ENCODE measurements at places on chromosomes 5 and 9.
A peak's percentile ranks its signal among the peaks of the same experiment; 100 is the strongest.

DNA sequence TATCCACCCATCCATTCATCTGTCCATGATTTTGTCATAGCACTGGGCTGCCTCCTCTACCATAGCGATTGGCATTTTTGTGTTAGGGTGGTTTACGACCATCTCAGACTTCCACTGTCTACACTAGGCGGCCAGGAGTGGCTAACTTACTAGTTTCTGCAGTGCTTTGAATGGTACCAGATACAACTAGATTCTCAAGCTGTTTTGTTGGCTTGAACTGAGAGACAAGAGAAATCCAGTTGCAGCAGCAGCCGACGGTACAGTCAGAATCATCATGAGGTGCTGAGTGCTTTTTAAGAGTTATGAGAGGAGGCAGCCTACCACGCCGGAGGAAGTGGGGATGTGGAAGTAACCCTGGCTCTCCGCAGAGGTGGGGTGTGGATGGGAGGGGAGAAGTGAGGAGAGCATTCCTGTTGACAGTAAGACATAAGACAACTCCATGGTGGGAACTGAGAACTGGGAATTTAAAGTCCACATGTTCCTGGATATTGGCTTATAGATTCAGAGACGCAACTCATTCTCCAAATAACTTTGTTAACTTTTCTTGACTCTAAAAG, 27.9 kb downstream of the COL5A1 start:
- no peak for DNase-seq

DNA sequence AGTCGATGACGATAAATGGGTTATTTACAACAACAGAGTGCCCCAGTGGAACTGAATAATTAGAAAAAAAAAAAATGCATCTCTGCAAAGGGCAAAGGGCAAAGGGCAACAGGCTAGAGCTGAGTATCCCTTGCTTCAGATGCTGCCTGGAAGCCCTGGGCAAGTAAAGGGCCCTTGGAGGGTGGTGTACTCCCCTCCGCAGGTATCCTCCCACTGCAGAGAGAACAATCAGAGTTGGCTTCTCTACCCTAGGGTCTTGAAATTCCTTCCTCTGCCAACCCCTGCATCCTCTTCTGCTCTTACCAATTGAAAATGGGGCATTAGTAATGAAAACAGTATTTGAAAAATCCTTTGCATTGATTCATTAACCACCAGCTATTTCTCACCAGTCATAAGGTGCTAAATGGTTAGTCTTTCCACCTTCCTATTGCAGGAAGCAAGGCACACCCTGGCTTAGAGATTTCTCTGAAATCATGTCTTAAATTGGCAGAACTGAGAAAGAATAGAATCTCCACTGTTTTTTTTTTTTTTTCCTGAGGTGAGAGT, 122.6 kb downstream of the SEMA6A start:
- DNase-seq, result no peak

GRCh38 chr9:27189426-27189825, 80.4 kb downstream of the TEK start:
- no peak for DNase-seq

- peak; percentile 46 for DNase-seq
Observed at GRCh38 chr5:13569090-13569715, 375.3 kb downstream of the DNAH5 start.

GRCh38 chr9:132142924-132143323, 18.9 kb upstream of the NTNG2 start:
- no peak for DNase-seq

- peak; percentile 75 for DNase-seq
Observed at GRCh38 chr9:112174222-112174964, 704 bp downstream of the SUSD1 start.

GRCh38 chr9:127644943-127645342, 32.9 kb downstream of the STXBP1 start:
- DNase-seq, result peak; percentile 82

GRCh38 chr5:180135128-180135955, 63.8 kb upstream of the RNF130 start:
- DNase-seq, result no peak

DNA sequence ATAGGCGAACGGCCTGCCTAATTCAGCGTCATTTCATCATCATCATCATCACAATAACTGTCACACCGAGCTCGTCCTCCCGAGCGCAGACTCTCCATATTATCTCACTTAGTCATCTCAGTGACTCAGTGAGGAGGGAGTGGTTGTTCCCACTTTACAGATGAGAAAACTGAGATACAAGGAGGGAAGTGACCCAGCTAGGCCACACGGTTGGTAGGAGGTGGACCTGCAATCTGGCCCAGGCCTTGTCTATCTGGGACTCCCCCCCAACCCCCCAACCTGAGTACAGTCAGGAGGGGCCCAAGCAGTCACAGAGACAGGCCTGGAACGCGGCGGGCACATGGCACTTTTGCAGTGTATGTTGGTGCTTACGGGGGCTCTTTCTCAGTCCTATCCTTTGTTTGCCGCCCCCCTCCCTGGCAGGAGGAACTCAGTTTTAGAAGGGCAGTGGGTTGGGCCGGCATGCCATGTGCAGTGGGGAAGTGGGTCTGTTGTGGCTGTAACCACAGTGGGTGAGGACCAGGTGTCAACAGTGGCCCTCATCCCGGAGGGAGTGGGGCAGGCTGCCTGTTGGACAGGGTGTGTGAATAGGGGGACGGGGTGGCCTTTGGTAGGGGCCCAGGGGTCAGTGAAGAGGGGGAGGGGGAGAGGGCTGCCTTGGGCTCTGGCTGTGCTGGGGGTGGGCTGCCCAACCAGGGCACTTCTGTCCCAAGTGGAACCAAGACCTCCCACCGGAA, 1.7 kb upstream of the RXRA start:
- DNase-seq, result no peak

DNA sequence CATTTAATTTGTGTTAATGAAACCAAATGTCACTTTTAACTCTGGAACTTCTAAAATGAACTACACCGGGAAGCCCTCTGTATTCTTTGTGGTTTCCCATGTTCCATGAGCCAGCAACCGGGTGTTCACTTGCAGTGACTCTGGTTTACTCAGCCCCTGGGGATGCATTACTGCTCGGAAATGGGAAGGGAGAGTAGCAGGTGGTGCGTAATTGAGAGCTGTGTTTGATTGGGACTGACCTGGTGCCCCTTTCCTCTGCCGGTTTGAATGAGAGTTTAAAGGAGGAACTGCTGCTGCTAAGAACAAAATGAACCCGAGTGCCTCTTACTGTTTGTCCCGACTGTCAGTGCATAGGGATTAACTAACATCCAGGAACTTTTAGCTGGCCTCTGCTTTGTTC, 100.1 kb upstream of the DHFR start:
- DNase-seq, result peak; percentile 91

DNA sequence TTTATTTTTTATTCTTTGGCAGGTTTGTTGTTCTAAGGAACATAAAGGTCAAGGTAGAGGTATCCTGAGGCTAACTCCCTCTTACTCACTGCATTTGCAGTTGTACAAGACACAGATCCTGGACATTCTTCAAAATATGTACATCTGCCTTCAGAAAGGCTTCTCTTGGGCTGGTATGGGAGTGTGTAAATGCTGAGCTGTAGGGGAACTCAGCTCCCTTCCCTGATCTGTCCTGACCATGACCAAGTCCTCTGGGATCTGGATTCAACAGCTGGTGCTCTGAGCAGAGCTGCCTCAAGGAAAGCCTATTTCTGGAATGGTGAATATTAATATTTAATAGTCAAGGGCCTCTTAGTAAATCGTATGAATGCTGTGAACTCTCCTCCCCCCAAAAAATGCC, 117.4 kb downstream of the PRKACG start:
- no peak for DNase-seq

- peak; percentile 12 for DNase-seq
Observed at GRCh38 chr9:35789541-35789940, 1.9 kb upstream of the NPR2 start.

DNA sequence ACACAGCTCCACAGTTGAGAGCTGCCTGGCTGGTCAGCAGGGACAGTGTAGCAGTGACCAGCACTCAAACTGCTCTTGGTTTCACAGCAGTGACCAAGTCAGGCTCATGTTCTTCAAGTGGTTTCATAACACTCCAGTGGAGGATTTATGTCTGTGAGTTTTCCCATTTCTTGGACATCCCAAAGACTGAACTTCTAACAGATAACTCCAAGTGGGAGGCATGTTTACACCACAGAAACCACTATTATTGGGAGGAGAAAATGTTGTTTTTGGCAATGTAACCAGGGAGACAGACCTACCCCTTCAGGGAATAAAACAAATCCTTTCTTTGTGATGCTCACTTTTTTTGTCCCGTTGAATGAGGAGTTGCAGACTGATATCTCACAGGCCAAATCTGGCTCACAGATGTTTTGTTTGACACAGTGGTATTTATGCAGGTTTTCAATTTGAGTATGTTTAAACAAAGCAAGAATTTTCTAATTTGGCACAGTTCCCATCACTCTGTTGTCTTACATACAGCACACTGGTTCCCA, 141.5 kb downstream of the RMI1 start:
- DNase-seq, result no peak

DNA sequence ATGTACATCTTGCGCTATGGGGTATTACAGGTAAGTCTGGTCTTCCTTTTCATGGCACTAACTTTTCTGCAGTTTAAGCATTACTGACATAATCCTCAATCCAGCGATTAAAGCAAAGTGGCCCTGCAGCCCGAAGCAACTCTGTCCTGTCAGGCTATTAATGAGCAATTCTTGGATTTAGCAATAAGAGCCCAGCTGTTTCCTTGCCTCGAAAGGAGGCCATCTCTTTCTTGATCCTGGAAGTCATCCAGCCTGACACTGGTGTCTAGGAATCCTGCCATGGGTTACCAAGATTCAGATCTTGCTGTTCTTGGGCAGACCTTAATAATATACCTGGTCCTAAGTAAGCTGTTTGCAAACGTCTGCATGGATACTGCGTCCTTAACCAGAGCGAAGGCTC, 102.0 kb downstream of the RFK start:
- DNase-seq, result peak; percentile 4

DNA sequence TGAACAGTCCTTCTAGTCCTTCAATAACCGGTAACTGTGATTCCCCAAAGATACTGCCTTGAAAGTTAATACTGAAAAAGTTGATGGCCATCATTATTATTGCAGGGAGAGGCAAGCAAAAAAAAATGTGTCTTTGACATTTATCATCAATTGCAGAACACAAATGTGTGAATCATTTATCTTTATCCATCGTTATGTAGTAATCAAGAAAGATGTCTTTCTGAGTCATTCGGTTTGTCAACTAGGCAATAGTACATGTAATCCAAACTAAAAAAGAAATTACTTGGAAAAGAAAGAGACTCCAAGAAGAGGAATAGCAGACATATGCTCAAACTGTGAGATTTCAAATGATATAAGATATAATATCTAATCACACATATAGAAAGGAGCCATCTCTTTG, 473.0 kb downstream of the CETN3 start:
- no peak for DNase-seq

- DNase-seq, result no peak
Observed at GRCh38 chr5:135214897-135215616, 181.0 kb upstream of the PITX1 start.

GRCh38 chr5:17428176-17428800, 69.7 kb upstream of the TAF11L2 start:
- no peak for DNase-seq

- peak; percentile 69 for DNase-seq
Observed at GRCh38 chr5:58127255-58128220, 332.3 kb downstream of the PLK2 start.

DNA sequence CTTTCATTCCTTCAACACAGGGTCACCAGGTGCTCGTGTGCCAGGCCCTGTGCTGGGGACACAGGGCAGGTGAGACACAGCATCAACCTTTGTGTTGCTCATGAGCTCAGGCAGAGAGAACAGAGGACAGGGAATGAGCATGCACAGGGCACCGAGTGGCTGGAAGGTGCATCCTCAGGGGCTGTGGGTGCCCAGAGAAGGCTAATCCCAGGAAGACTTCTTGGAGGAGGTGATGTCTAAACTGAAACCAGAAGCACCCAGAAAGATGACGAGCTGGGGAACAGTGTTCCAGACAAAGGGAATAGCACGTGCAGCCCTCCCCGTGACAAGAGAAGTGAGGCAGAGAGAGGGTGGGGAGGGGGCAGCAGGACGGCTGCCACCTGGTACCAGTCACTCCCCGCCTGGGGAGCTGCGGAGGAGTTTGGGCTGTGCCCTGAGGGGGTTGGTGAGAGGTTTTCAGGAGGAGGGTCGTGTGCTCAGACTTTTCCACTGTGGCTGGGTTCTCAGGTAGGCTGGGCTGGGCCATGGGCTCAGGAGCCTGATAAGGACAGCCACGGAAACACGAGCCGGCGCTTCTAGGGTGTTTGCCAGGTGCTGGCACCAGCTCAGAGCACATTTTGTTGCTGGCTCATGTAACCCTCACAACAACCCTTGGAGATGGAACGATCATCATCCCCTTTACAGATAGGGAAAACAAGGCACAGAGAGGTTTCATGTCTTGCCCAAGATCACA, 46.0 kb downstream of the HMCN2 start:
- DNase-seq, result no peak

- no peak for DNase-seq
Observed at GRCh38 chr5:158287643-158288271, 428.8 kb upstream of the CLINT1 start.

DNA sequence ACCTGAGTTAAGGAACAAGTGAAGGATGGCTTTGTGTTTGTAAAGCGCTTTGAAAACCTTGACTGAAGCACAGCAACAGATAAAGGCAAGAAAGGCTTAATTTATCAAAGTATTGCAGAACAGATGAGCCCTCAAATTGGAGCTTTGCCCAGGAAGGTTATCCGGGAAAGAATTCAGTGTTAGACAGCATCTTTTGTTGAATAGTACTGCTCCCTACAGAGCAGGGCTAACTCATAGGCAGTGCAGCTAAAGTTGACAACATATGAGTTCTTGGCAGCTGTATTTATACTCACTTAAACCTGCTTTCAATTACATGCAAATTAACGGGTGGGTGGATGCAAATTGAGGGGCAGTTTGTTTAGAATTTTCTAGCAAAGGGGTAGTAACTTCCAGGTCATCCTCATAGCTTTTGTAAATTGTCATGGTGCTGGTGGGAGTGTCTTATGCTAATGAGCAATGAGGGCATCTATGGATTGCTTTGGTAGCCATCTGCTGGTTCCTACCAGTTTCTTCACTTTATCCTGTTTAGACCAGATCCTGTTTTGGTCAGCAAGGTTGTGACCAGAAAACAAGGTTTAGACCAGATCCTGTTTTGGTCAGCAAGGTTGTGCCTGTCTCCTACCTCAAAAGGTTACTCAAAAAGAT, 105.8 kb downstream of the GDA start:
- DNase-seq, result no peak

DNA sequence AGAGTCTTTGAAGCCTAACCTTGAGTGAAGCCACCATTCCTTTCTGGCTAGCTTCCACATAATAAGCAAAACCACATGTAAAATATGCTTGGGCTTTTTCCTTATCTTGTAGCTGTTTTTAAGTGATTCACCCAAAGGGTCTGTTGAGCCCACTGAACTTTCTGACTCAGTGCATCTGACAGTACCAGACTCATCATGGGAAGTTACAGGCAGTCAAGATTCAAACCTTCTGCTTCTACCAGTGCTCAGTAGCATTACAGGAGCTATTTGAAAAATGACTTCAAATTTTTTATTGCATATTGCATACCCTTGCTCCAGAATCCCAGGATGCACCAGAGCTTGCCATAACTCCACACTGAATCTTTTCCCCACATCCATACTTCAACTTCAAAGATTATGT, 87.5 kb upstream of the PTPRD start:
- DNase-seq, result no peak

- no peak for DNase-seq
Observed at GRCh38 chr5:1781726-1782384, 17.8 kb downstream of the MRPL36 start.

All from NCI-H524 (cell line).